ENCODE measurements at places on chromosomes 1 and 21.
A peak's percentile ranks its signal among the peaks of the same experiment; 100 is the strongest.

DNA sequence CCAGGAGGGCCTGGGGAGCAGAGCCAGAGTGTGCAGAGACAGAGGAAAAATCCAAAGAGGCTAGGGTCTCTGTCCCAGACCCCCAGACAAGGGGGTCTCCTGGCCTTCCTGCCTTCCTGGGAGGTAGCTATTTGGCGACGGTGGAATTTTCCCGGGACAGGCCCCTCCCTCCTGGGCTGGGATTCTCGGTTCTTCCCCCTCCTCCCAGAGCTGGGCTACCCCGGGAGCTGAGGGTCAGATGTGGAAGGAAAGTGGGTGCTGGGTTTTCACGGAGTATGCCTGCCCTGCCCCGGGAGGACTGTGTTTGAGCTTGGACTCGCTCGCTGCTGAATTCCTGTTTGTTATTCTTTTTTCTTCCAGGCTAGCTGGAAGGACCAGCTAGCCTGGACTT lies 759 bp downstream of the AMPD2 start:
- no peak for DNase-seq

DNA sequence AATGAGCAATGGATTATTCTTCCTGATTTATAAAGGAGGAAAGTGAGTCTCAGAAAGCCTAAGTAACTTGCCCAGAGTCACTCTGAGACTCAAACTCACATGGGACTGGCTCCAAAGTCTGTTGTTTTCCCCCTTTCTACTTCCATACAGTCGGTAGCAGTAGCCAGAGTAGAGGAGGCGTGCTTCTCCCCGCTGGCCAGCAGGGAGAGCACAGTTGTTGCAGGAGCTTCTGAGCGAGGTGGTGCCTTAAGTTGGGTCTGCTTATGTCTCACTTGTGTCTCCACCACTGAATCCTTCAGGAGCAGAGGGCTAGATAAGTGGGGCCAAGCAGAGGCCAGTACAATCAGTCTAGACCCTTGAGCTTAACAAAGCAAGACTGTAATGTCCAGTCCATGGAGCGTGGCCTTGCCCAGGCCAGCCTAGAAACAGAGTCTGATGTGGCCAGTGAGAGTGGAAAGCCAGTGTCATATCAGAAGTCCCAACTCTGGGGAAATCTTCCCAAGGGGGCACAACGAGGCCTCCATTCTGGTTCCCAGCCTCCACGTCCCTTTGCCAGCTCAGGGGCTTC lies 181.9 kb downstream of the ZSCAN20 start:
- DNase-seq, result no peak

- no peak for DNase-seq
These were observed 260.3 kb upstream of the PLD5 start for GRCh38 chr1:242784807-242785206.

DNA sequence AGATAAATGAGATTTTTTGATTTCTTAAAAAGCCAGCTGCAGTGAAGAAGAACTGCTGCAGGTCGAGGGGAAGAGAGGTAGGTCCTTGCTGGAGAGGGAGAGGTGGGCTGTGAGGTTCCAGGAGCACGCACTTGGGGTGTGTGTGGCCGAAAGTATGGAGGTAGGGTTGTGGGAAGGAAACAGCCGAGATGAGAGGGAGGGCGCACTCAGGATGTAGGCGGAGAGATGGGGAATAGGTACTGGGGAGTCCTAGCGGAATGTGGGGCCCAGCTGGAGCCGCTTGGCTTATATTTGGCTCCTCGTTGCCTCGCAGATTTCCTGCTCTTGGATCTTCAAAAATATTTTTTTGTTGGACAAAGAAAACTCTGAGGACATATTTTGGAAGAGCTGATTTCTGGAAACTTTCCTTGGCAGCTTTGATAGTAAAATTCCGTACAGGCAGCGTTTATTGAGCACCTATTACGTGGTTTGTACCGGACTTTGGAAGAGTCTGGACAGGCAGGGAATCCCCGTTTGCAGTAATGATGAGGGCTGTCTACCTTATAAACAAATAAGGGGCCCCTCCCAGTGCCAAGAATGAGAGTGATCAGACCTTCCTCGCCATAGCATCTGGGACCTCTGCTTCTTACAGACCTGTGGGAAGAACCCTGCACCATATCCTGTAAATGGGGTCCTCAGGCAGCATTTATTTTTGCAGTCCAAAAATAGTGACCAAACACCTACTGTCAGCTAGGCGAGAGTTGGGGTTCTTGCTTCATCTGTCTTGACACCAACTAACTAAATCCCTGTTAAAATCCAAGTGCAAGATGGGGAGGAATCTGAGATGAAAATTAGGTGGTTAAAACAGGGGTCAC lies 1.5 kb downstream of the LRRC8D start:
- no peak for DNase-seq

DNA sequence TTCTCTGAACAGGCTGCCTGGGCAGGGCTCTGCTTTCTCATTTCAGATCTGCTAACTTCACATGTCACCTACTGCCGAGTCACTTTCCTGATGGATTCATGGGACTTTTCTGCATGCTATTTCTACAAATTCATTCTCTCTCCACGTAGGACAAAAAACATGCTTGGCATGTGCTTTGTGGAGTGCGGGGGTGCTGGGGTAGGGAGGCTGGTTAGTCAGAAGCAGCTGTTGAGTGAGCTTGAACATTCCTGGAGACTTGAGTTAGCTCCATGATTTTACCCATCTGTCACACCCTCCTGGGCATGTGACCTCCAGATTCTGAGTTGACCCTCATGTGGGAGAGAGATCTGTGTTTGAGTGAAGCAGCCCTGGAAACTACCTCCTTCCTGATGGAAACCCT lies 71.4 kb downstream of the UCK2 start:
- no peak for DNase-seq

DNA sequence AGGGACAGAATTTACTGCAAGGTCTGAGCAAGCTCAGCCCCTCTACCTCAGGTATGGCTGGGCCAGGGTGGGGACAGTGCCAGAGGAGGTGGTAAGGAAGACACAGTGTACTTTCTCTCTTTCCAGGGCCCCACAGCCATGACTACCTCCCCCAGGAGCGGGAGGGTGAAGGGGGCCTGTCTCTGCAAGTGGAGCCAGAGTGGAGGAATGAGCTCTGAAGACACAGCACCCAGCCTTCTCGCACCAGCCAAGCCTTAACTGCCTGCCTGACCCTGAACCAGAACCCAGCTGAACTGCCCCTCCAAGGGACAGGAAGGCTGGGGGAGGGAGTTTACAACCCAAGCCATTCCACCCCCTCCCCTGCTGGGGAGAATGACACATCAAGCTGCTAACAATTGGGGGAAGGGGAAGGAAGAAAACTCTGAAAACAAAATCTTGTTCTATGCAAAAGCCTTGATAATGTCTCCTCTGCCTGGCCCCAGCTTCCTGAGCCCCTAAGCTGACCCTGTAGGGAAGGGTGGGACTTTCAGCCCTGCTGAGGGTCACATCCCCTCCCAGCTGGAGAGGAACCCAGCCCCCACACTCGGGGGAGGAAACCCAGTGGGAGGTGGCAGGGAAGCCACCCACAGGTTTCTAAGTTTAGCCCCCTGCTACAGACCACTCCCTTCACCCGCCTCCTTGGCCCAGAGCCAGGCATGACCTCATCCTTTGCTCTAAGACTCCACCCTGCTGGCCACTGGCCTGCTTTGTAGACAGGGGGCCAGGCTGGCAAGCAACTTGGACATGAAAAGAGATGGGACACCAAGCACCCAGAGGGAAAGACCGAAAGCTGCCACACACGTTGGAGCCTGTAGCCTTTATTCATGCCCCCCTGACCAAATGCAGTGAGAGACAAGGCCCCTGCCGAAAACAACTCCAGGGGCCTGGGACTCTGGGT lies 6.4 kb downstream of the RHOC start:
- peak; percentile 50 for DNase-seq

- no peak for DNase-seq
These were observed 102.4 kb downstream of the TGFBR3 start for GRCh38 chr1:91783423-91784170.

GRCh38 chr1:182589520-182589919 lies 464 bp upstream of the RNASEL start:
- no peak for DNase-seq

DNA sequence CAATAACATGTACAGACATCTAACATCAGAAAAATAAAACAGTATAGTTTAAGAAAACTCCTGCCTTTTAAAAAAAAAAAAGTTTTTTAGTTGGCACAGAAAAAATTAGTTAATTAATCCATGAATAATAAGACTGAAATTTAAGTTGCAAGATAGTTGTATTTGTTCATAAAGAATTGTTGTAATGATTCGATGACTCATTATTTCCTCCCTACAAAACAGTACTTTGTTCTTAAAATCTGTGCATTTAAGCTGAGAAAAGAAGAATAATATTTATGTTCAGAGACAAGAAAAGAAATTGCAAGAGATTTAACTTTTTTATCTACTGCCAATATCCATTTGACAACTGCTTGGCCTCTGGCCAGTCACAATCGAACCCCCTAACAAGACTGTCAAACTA lies 894.7 kb downstream of the ADGRL2 start:
- no peak for DNase-seq

DNA sequence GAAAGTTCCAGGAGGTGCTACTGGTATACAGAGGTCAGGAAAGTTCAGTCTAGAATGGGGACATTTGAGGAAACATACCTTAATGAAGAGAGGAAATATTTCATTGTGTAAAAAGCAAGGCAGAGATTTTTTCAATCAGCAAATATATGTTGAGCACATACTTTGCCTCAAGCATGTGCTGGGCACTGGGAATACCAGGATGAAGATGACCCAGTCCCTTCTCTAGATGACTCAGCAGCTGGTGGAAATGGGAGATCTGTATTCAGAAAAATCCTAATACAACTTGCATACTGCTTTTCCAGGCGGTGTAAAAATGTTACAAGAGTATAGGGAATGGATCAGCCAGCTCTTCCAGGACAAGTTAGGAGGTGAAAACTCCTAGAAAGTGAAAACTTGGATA lies 229.3 kb downstream of the FGGY start:
- no peak for DNase-seq

DNA sequence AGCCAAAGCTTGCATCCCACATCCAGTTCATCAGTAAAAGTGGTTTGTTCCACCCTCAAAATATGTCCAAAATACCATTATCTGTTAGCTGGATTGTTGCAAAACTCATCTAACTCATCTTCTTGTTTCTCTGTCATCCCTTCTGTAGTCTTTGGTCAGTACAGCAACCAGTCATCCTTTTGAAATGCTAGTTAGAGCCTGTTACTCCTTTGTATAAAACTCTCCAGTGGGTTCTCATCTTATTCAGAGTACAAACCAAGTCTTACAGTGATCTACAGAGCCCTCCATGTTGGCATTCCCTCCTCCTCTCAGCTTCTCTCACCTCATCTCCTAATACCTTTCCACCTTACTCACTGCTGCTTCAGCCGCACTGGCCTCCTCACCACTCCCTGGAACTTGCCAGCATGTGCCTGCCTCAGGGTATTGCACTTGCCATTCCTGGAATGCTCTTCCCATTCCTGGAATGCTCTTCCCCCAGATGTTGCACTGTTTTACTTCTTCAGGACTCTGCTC lies 70.6 kb downstream of the LAMC1 start:
- no peak for DNase-seq

DNA sequence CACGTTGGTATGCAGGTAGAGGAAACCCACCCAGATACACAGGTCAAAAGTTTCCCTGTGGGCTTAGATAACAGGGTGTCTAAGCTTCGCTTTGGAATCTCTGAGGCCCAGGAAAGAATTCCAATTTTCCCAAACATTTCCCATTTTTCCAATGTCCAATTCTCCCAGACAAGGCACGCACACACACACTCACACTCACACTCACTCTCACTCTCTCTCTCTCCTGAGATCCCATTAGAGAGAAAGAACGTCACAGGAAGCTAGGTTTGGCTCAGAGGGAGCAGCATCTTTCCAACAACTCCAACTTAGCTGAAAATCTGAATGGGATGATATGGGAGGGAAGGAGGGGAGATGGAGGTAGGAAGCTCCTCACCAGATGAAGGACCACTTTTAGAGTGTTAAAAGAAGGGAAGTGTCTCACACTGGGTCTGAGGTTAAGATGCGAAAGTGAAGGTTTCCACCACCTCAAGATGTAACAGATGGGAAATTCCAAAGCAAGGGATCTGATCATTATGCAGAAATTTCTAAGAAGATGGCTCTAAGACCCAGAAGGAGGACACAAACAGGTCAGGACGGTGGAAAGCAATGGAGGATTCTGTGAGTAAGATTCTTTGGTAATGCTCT lies 63.5 kb downstream of the GNG12 start:
- no peak for DNase-seq

- DNase-seq, result no peak
These were observed at the start of gene CRYBG2 for GRCh38 chr1:26353976-26354820. TSS of gene CRYBG2 (minus strand) at chr1:26354130. CDS start at chr1:26346657, 7,473 bp downstream.

DNA sequence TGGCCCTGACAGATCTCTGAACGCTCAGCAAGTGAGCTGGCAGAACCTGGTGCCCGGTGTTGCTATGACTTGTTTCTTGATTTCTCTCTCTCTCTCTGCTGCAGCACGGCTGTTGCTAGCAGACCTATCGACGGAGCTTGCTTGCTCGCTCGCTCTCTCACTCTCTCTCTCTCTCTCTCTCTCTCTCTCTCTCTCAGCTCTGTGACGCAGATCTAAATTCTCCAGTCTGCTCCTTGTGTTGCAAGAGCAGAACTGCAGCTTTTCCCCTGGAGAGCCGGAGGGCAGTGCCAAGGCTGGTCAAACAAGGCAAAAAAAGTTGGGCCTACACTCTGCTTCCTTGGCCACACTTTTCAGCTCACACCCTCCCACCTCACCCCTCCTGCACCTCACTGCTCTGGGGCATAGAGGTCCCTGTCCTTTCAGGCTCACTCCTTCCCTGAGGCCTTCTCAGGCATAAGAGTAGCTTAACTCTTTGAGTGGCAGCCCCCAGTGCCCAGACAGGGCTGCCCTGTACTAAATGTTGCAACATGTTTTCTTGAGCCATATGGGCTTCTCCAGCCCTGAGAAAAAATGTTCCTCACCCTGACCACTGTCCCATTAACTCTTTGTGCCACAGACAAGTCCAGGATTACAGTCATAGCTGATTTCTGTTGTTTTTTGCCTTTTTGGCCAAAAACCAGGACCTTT lies 72.2 kb downstream of the CD46 start:
- DNase-seq, result peak; percentile 33

GRCh38 chr1:70169018-70169839 lies 36.1 kb downstream of the LRRC40 start:
- no peak for DNase-seq

DNA sequence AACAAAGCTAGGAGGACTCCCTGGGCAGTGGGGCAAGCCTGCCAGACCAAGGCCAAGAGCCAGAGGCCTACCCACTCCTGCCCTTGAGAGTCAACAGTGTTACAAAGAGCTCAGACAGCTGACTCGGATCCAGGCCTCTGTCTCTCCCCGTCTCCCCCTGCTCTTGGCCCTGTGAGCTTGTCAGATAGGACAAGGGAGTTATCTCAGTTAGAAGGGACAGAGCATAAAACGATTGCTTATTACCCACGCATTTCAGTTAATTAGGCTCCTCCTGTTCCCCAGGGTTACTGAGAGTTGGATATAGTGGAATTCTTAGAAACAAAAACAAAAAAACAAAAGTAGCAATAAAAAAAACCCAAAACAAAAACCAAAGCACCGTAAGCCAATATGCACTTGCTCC lies 1.3 kb downstream of the SLC41A1 start:
- DNase-seq, result no peak
